HS-5 (cell line): ENCODE measurements at places on chromosomes 1 and 21.
A peak's percentile ranks its signal among the peaks of the same experiment; 100 is the strongest.

DNA sequence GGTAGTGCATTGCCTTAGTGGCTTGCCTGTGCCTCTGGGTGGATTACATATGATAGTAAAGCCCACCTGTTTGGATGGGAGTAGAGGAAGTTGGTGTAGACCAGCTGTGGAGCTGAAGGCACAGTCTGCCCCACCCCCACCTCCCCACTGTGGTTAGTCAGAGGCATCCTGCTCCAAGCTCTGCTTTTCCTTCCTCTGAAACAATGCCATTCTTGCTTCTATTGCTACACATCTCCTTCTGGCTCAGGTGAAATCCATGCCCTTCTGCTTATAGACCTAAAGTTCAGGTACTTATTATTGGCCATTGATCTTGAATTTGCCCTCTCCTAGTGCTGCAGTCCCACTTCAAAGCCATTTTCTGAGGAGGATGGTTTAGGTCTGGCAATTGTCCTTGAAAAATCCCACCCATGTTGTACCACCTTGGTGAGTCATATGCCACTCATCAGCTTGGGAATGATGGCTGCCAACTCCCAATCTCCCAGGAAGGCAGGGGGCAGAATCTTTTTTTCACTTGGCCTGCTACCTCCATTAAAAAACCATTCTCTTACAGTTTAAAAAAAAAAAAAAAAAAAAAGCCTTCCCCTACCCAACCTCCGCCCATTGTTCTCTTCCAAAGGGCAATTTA is 6.7 kb upstream of the TXLNA start:
- no peak for DNase-seq

- DNase-seq, result no peak
These were observed 20.2 kb upstream of the WNT4 start for GRCh38 chr1:22163137-22163536.

GRCh38 chr1:96445302-96445701 is 276.3 kb upstream of the PTBP2 start:
- no peak for DNase-seq

GRCh38 chr1:45973121-45973520 is 159.3 kb downstream of the PIK3R3 start:
- DNase-seq, result no peak

GRCh38 chr1:22749919-22750684 is 39.5 kb downstream of the EPHB2 start:
- peak; percentile 80 for DNase-seq

- no peak for DNase-seq
These were observed 9.1 kb downstream of the ALX3 start for GRCh38 chr1:110061341-110061740.

- no peak for DNase-seq
These were observed 73.4 kb upstream of the F3 start for GRCh38 chr1:94614996-94615395.

DNA sequence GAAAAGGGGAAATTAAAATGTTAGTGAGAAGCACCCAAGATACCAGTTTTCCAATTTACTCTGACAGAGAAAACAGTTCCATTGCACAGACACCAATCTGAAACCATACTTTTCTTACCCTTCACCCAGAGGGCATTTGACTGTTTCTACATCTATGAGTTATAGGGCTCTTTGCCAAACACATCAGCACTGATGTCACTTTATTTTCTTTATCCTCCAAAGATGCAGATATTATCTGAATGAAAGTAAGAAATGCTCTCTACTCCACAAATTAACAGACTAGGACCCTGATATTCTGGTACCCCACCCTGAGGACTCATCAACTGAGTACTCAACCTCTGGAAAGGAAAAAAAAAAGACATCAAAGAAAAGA is 24.2 kb upstream of the PEX19 start:
- DNase-seq, result no peak

GRCh38 chr1:69284508-69284907 is 283.2 kb upstream of the LRRC7 start:
- DNase-seq, result no peak

DNA sequence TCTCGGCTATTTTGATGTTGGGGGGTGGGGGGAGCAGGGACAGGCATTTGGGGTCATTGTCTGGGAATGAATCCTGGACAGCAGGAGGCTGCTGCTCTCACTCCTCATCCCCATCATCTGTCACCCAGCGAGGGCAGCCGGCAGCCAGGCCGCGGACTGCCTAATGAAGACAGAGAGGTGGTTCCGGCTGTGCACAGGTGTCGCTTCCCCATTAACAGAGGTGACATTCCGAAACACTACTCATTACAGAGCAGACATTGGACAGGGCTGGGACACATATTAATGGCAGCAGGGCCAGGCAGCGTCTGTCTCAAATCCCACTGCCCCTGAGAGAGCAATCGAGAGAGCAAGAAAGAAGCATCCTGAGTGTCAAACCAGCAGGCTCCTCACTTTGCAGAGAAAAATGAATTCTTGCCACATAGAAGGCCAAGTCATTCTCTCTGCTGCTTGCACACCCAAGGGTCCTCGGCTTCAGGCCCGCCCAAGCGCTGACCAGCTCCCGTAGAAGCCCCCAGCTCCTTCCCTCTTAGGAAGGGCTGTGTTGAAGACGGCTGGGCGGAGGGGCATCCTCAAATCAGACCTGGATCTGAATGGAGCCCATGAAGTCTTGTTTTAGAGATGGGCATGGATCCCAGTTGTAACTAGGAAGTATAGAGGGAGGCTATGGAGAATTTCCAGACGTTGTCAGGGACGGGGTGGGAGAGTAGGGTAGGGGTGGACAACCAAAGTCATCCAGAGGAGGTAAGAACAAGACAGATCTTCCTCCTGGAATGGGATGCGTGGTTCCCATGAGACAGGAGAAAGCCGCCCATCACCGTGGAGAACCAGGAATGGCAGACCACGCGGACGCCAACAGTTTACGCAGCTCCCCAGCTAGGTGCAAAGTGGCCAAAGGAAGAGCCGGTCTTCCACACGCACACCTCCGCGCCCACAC is 8.2 kb upstream of the LEMD1 start:
- no peak for DNase-seq

DNA sequence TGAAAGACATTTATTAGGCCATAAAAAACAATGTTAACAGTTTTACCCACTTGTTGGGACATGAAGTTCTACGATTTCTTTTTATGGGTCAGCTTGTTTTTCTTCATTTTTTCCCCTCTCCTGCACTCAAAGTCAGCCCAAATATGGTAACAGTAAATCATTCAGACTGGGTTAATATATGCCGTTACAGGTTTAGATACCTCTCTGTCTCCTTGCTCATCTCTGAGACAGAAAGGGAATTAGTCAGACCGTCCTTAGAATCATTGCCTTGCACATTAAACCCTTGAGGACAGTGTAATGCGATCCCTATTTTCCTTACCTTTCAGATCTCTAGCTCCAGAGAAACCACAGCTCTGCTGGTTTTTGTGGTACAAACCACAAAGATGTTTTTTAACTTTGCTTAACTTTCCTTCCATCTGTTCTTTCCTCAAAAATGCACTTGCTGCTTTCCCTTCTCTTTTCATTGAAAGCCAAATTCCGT is 613.3 kb downstream of the PLPP3 start:
- no peak for DNase-seq

- DNase-seq, result no peak
These were observed 5.1 kb downstream of the CD1D start for GRCh38 chr1:158185770-158186169.

DNA sequence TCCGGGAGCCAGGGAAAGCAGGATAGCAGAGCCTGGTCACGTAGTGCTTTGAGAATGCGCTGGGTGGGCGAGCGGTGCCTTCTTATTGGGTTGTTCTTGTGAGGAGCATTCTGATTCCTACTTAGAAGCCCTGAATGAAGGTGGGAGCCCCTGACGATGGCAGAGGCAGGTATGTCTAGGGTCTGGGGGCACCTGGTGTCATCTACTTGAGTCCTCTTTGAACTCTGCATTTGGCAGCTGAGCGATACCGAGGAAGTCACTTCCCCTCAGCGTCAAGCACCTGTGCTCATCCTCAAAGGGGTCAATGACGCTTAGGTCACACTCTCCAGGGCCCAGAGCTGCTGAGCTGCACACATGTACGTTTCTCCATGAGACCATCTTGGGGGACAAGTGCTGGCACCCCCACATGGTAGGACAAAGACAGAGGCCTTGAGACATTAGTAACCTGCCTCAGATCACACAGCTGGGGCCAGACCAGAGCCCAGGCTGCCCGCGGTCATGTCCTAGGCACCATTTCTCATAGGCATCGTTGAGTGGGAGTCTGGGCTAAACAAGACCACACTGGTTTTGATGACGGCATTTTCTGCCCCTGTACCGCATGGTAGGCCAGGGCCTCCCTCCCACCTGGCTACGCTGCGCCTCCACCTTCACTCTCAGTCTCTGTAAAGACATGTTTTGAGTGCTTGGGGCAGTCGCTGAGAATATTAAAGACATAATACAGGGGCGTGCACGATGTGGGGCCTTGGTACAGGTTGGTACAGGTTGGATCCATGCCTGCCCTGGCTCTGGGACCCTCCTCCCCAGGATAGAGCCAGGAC is 69.1 kb upstream of the ABCG1 start:
- DNase-seq, result no peak

DNA sequence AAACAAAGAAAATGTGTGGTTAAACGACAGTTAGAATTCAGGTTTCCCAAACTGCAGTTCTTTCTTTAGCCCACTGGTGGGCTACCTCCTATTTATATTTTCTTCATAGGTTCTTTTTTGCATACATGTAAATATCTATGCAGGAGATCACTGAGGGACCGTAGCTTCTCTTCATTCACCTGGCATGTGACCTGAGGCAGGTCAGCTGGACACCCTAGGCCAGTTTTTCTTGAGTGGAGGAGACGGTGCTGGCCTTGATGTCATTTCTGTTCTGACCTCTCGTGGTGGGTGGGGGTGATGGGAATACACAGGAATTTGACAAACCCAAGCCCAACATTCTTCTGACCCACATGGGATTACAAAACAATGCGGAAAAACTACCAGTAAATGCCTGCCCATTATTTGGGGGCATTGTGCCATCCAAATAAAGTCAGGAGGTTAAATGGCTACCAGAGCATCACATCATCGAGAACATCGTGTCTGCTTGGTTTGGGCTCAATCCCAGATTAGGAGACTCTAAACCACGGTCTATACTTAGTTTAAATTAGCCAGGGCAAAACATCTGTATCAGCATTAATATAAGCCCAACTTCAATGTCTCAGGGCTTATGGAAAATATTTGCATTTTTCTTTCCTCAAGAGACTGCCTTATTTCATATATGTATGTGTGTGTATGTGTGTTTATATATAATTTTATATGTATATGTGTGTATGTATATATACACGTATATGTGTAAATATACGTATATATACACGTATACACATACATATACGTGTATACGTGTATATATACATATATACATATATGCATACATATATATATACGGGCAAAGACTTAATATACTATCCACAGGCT is 7.4 kb upstream of the IRF2BP2 start:
- no peak for DNase-seq

DNA sequence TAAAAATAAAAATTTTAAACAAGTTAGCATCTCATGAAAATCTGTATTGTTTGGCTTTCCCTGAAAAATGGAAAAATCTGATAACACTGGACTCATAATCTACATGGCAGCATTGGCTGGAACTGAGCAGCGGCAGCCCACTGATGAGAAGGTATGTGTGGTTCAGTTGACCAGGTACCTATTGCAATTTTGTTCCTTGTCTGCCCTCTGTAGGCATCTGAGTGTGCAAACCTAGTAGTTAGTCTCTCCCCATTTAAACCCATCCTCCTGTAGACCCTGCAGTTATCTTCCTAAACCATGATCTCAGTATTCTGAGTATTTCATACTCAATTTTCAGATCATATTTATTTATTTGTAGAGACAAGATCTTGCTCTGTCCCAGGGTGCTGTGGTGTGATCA is 59.4 kb upstream of the SERBP1 start:
- no peak for DNase-seq

GRCh38 chr1:225422031-225422605 is 5.7 kb downstream of the LBR start:
- no peak for DNase-seq

DNA sequence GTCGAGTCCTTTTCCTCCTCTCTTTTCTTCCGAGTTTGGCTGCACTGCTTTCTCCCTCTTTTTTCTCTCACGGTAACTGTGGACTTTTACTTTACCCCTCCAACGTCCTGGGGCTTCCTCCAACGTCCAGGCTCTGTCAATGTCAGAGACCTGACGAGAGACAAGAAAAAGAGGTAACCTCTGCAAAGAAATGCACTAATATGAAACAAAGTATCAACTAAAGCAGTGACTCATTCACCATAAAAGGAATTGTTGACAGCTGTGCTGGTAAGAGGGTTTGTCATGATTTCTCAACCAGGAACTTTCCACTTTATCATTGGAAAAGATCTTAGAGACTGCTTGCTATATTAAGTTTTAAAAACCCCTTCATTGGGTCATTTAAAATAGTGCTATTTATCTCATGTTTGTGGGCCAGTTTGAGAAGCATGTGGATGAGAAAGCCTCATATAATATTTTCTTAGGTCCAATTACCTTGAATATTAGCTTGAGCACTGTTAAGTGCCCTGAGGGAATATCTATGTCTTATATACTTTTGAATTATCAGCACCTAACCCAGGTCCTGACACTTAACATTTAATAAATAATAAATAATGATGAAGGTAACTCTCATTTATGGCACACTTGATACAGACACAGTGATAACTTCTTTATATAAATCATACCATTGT is at the start of gene GBP2:
GBP2 (minus strand) TSS at position 202 of the 668 bp plus-strand sequence. CDS start 4,148 bp downstream, outside the sequence.
- DNase-seq, result peak; percentile 54

GRCh38 chr1:221858818-221859611 is 117.1 kb upstream of the DUSP10 start:
- peak; percentile 95 for DNase-seq
